ENCODE measurements at places on chromosomes 16 and 17.

- no peak for DNase-seq
Measured at GRCh38 chr17:36768394-36768793, 167.0 kb downstream of the MRM1 start.

GRCh38 chr16:47013910-47014309 is 40.4 kb upstream of the DNAJA2 start:
- DNase-seq, result no peak

- no peak for DNase-seq
Measured at GRCh38 chr17:58390884-58391283, 26.4 kb downstream of the RNF43 start.

GRCh38 chr17:27944546-27945332 is 51.6 kb upstream of the LYRM9 start:
- DNase-seq, result no peak

GRCh38 chr17:55811536-55811935 is 60.7 kb downstream of the PCTP start:
- DNase-seq, result no peak

DNA sequence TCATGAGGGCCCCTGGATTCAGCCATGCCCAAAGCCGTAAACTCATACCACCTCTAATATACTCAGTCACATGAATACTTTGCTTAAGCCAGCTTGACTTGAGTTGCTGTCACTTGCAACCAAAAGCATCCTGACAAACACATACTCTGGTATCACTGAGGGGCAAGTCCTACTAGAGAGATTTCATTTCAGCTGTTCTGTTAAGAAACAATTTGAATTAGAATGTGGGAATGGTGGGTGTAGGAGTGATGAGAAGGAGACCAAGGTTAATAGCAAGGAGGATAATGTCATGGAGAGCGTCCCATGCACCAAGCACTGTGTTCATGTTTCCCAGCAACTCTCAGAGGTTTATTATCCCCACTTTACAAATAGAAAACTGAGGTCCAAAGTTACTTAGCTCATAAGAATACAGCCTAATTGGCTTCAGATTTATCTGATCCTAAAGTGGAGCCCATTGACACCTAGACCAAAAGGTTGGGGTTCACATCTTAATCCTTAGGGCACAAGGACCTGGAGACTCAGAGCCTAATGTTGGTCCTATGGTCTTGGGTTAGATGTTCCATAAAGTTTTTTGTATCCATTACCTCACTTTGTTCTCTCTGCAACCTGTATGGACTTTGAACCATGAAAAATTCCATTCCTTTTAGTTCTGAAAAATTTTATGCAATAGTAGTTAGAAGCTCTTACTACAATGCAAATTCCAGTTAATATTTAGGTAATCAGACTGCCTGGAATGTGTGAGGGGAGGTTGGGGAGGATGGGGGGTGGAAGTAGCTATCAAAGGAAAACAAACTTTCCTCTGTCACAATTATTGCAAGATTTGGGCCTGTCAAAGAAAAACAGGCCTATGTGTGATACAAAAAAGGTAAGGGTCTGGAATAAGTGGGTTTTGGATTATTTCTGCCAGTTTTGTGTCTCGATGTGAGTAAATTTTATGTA is 105.9 kb downstream of the IRX3 start:
- DNase-seq, result no peak

DNA sequence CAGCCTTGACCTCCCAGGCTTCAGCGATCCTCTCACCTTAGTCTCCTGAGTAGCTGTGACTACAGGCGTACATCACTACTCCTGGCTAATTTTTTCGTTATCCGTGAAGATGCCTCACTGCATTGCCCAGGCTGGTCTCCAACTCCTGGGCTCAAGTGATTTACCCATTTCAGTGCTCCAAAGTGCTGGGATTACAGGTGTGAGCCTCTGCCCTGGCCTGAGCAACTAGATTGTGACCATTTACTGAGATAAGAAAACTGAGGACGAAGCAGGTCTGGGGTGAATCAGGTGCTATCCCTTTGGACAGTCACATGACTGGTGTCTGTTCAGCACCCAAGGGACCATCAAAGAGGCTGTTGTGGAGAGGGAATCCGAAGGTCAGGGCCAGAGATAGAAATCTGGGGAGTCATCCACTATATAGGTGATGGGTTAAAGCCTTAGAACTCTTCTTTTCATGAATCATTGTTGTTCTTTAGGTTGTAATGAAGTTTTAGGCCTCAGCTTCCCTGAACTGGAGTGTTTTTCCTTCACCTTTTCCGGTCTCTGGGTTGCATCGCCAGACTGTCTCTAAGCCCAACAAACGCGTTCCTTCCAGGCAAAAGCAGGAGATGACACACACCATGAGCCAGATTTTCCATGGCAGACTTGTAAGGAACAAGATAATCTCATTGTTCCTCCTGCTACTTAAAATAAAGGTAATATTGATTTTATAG is 62.5 kb downstream of the FTO start:
- no peak for DNase-seq

GRCh38 chr16:11689031-11689840 is 21.0 kb downstream of the SNN start:
- DNase-seq, result no peak

GRCh38 chr17:76383546-76384221 is 725 bp upstream of the SPHK1 start:
- DNase-seq, result no peak

DNA sequence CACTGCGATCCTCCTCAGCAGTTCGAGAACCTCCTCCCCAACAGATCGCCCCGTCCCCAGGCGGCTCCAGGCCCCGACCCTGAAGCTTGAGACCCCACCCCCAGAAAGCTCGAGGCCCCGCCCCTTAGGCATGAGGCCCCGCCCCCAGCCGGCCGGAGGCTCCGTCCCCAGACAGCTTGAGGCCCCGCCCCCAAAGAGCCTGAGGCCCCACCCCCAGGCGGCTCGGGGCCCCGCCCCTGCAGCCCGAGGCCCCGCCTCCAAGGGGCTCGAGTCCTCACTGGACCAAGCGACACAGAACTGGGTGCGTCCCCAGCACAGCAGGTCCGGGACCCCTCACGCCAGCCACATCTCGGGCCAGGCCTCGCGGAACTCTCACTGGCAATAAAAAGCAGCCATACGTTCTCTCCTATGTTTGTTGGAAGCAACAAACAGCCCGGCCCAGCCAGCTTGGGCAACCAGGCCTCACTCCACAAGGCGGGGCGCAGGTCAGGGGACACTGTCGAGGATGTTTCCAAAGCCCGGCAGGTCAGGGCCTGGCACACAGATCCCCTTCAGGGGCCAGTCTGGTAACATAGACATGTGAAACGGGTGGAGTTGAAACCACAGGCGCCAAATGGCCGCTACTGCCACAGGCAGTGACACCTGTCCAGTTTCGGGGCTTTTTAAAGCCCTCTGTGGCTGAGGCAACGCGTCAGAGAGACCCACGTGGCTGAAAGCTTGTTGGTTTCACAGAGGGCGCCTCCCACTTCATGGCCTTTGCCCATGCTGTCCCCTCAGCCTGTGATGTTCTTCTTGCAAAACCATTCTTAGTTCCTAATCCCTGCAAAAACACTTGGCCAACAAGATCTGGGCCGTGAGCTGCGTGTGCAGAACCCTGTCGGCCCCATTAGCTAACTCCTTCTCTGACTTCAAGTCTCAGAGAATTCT is 224.2 kb downstream of the PARN start:
- no peak for DNase-seq

DNA sequence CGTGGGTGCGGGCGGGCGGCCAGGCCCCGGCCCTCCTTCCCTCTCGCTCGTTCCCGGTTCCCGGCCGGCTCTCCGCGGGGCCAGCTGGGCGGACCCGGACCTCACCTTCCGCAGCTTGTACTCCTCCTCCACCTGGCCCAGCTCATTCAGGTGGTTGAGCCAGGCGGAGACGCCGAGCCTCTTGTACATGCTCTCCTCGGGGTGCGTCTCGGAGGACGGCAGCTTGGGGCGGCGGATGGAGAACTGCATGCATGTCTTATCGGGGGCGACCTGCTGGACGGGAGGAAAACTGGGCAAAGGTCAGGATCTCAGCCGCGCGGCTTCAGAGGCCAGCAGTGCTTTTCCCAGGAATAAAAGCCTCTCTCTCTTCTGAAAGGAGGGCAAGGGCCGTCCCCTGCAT is 85.4 kb downstream of the TBC1D16 start:
- DNase-seq, result no peak

GRCh38 chr17:47797797-47798196 is 23.8 kb downstream of the OSBPL7 start:
- no peak for DNase-seq

DNA sequence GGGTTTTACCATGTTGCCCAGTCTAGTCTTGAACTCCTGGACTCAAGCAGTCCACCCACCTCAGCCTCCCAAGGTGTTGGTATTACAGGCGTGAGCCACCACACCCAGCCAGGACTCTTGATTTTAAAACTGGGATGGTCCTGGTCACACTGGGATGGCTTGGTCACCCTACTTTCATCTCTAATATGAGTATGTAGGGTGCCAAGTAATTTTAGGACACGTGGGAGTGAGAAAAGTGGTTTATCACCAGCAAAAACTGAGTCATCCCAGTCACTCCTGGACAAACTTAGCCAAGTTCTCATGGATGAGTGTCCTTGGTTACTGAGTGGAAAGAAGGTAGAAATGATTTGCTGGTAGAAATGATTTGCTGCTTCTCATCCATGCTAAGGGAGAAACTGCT is 9.9 kb downstream of the CLEC19A start:
- DNase-seq, result no peak

GRCh38 chr17:5027299-5027698 is 7.9 kb downstream of the SLC52A1 start:
- DNase-seq, result no peak

- DNase-seq, result no peak
Measured at GRCh38 chr17:8766731-8767130, 8.4 kb upstream of the SPDYE4 start.

- no peak for DNase-seq
Measured at GRCh38 chr16:5415123-5415522, 317.5 kb upstream of the EEF2KMT start.

- no peak for DNase-seq
Measured at GRCh38 chr16:87724490-87725291, 41.1 kb downstream of the KLHDC4 start.

GRCh38 chr16:21167929-21168602 is 9.6 kb downstream of the LDAF1 start:
- DNase-seq, result no peak

DNA sequence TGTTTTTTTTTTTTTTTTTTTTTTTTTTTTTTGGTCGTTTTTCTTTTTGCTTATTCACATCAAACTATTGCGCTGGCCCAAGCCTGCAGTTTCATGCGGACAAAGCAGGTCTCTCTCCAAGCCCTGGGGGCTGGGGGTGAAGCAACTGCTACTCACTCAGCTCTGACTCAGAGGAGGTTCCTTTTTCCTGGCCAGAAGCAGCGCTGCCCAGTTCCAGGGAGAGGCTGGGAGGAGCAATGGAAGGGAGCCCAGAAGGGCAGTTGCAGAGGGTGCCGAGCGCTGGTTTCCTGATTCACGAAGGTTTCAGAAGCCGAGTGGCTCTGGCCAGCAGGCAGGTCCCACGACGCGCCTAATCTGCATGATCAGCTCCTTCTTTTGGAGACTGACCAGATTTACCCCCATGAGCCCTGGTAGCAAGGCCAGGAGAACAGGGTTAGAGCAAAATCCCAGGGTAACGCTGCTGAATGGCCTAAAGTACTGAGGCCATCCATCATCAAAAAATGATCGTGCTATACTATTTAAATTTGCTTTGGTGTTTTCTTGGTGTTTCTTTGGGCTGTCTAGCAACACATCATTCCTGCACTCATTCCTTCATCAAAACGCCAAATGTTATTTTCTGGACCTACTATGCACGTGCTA is 144.7 kb upstream of the SOX9 start:
- DNase-seq, result no peak

- no peak for DNase-seq
Measured at GRCh38 chr17:44630703-44631102, 25.6 kb upstream of the MEIOC start.

DNA sequence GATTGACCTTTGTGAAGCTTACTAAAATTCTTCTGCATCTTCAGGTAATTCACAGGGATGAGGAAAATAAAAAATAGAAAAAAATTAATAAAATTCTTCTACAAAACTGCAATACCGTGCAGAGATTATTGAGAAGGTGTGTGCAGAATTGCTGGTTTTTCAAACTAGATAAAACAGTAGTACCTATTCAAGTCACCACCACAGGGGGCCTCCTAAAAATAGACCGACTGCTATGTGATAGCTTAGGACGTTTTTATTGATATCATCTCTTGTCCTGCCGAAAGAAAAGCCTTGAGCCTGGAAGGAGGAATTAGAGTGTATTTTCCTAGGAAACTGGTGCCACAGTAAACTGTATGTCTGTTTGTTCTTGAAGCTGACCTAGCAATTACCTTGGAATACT is 325.9 kb downstream of the ZFHX3 start:
- no peak for DNase-seq

DNA sequence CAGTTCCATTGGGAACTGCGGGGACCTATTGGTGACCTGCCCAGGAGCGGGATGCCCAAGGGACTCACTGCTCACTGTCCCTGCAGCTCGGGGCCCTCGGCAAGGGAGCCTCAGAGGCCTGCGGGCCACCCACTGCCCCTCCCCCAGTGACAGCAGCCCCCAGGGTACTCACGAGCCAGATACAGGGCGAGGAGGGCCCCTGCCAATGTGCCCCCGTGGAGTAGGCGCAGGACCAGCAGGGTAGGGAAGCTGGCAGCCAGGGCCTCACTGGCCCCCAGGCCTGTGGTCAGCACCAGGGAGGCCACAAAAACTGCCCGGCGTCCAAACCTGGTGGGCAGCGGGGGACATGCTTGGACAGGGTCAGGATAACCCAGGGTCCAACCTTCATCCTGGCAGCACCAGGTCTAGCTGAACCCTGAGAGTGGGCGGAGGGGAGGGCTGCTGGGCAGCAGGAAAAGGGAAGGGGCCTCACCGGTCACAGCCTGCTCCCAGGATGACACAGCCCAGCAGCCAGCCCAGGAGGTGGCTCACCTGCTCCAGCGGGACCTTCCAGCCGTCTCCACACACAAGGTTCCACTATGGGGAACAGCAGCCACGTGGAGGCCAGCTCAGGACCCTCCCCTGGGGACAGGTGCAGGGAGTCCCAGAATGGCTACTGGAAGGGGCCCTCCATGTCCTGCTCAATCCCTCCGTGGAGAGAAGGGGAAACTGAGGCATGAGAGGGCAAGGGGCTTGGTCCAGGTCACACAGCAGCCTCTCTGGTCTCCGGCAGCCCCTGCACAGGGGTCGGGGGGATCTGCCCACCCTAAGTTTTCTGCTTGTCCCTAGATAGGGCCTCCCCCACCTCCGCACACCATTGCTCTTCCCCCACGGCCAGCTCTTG is 855 bp downstream of the SLC22A31 start:
- DNase-seq, result no peak

Measured in NCI-H2081 treated with DMSO at 0.1 percent for 48 hours (cell line).